ENCODE measurements at places on chromosomes 11 and 22.
A peak's percentile ranks its signal among the peaks of the same experiment; 100 is the strongest.

DNA sequence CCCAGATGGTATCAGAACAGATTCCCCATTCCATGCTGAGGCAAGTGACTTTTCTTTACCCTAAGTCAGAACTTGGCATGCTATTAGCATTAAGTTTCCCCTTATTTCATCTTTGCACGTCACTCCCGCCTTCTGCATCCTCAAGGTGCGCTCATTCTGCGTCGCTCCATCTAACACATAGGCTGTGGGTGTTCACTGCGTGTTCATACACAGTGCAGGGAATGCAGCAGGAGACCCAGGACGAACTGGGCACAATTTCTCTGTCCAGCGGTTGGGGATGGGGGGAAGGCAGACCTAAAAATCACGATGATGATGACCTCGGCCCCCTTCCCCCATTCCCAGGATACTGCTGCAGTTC lies 19.7 kb upstream of the ACR start:
- peak; percentile 69 for DNase-seq

- no peak for DNase-seq
These were observed 62.9 kb downstream of the MYEOV start for GRCh38 chr11:69356703-69357457.

GRCh38 chr22:23256986-23257888 lies 76.9 kb downstream of the BCR start:
- no peak for DNase-seq

DNA sequence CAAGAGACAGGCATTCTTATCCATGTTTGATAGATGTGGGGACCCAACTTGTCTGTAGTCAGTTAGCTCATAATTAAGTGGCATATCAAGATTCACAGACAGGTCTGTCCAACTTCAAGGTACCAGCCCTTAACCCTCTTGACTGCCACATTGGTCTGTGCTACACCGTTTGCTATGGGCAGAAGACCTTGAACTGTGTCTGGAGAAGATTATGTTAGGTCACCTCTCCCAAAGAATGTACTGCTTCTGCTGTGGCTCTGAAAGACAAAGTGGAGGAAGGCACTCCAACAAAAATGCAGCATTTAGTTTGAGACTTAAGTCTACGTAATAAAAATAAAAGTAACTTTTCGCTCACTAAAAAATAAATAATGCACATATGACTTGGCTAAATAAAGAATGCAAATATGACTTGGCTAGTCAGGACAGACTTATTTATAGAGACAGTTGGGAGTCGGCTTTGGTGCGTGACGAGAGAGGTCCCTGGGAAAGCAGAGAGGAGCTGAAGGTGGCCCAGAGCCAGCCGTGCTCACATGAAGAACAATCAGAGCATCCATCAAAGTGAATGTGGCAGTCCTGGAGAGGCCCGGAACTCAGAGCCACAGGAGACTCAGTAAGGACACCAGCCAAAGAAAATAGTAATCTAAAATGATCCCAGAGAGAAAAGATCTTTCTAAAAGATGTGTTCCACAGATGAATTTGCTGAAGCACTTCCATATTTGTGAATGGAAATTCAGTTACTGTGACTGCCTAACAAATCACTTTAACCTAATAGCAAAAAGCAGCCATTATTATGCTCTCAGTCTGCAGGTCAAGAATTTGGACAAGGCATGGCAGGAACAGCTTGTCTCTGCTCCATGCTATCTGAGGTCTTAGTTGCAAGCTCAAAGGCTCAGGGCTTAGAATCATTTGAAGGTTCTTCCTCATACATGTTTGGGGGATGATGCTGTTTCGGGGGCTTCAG lies 35.0 kb downstream of the CWC15 start:
- peak; percentile 30 for DNase-seq

GRCh38 chr22:34620832-34621231 lies 445.1 kb upstream of the ISX start:
- no peak for DNase-seq

DNA sequence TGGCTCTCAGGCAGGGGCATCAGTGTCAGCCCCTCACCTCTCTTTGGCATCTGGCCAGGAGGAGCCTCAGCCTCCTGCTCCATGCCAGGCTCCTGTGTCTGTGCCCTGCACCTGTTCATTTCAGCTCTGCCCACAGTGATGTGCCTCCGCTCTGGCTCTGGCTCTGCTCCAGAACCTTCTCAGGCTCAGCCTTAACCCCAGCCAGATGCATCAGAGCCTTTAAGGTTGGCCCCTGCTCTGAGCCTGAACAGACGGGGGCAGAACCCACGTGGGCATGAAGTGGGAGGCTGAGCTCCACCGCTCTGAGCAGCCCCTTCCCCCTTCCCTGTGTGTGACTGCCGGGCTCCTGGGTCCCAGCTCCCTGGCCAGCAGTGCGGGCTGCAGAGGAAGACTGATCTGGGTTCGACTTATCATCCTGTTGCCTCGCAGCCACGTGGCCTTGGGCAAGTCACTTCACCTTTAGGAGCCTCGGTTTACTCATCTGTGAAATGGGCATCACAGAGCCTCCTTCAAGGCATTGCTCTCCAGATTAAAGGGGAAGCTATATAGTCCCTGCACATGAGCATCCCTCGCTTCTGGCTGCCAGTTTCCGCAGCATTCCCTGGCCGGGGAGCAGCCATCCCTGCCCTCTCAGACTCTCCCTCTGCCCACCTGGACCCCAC lies 44.7 kb upstream of the RTL6 start:
- no peak for DNase-seq

- peak; percentile 12 for DNase-seq
These were observed 745 bp upstream of the ZBTB44 start for GRCh38 chr11:130315354-130315970.

DNA sequence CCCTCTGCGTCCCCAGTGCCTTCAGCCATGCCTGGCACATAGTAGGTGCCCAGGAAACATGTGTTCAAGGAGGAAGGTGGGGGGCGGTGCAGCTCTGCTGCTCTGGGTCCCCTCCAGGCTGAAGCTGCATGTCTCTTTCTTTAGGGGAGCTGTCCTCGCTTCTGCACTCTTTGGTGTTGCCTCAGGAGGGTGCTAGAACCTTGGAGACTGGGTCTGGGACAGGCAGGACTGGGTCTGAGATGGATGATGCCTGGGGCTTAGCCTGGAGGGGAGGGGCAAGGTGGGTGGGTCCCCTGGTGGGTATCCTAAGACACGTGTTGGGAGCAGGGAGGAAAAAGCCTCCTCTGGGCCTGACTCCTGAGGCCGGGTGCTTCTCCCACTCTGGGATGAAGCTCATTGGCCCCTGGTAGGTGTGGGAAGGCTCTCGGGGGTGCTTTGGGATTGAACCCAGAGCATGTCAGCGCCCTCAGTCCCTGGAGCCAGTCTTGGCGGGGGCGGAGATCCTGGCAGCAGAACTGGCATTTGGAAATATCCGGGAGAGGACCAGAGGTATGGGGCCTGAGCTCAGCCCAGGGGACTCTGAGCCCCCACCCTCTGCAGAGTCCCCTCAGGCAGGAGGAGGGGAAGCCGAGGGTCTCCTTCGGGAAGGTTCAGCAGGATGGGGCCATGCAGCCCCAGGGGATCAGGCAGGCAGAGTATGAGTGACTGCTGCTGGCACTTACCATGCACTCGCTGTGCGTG lies 6.7 kb upstream of the GSTP1 start:
- DNase-seq, result no peak

- no peak for DNase-seq
These were observed 53.5 kb upstream of the EIF3M start for GRCh38 chr11:32529994-32530588.

DNA sequence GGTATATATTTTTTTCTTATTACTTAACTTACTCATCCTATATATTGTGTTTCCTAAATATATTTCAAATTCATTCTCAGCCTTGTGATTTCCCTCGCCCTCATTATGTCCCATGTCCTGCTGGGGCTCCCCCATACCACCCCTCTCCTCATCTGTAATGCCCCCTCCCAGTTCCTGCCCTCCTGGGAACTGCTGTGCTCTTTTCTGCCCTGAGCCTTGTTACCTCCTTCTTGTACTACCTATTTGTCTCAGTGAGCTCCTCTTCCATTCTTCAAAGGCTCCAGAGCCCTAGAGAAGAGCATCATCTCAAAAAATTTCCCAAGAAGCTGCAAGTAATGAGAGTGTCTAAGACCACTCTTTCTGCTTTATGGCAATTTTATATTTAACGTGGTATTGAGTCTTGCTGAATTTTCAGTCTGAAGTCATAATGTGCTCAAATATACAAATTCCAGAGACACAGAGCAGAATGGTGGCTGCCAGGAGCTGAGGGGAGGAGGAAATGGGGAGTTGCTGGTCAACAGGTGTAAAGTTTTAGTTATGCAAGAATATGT lies 66.5 kb upstream of the TOP3B start:
- DNase-seq, result no peak

- no peak for DNase-seq
These were observed 40.1 kb upstream of the PRR5 start for GRCh38 chr22:44661659-44662569.

DNA sequence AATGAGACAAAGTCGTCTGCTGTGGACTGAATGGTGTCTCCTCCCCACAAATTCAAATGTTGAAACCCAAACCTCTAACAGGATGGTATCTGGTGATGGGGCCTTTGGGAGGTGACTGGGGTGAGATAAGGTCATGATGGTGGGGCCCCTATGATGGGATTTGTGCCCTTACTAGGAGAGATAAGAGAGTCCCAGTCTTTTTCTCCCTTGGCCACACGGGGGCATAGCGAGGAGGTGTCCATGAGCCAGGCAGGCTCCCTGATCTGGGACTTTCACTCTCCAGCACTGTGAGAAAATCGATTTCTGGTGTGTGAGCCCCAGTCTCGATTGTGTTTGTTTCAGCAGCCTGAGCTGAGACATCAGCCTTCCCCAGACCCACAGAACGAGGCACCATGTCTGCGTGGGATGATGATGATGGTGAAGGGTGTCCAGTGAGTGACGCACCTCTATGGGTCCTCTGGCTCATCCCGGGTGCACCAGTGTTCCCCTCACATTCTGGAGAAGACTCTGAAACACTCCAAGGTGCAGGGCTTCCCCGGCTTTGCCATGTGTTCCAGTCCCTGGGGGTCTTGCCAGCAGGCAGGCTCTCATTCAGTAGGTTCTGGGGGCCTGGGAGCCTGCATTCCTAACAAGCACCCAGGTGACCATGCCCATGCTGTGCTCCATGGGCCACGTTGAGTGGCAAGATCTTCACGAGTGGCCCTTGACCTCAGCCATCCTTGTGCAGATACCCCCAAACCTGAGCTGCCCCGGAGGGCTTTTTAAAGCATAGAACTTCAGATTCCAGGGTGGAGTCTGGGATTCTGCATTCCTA lies 363.0 kb downstream of the CTTN start:
- DNase-seq, result no peak

- peak; percentile 4 for DNase-seq
These were observed 120.5 kb upstream of the FGF3 start for GRCh38 chr11:69939551-69940245.

GRCh38 chr11:57457643-57458023 lies 2.7 kb upstream of the RTN4RL2 start:
- DNase-seq, result no peak

DNA sequence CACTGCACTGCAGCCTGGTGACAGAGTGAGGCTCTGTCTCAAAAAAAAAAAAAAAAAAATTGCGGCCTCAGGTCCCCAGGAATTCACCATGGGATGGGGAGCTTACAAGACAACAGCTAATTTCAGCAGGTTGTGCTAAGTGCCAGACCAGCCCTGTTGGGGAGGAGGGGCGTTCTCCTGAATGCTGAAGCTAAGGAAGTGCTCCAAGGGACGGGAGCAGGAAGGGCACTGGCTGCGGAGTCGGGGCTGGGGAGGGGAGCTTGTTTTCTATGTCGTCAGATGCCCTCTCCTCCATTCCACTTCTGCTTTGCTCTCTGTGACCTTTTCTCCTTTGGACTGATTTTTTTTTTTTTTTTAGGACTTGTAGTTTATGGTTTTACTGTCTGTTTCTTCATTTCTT lies 4.5 kb downstream of the ADAMTS15 start:
- no peak for DNase-seq

DNA sequence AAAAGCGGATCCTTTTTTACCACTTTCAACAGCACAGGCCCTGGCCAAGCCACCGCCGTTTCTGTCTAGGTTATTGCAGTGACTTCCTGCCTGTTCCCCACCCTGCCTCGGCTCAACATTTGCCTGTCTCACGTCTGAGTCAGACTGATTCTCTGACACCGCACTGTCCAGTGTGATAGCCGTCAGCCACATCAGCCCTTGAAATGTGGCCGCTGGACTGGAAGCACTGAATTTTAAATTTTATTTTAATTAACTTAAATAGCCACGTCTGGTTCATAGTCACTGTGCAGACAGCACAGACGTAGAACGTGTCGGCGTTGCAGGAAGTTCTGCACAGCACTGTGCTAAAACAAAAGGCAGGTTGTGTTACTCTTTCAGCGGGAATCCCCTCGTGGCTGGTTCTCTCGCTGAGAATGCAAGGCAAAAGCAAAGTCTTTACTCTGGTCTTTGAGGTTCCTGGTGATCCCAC lies 56.3 kb upstream of the ADSL start:
- no peak for DNase-seq

GRCh38 chr22:46111645-46112306 lies 38.5 kb upstream of the PPARA start:
- DNase-seq, result no peak

DNA sequence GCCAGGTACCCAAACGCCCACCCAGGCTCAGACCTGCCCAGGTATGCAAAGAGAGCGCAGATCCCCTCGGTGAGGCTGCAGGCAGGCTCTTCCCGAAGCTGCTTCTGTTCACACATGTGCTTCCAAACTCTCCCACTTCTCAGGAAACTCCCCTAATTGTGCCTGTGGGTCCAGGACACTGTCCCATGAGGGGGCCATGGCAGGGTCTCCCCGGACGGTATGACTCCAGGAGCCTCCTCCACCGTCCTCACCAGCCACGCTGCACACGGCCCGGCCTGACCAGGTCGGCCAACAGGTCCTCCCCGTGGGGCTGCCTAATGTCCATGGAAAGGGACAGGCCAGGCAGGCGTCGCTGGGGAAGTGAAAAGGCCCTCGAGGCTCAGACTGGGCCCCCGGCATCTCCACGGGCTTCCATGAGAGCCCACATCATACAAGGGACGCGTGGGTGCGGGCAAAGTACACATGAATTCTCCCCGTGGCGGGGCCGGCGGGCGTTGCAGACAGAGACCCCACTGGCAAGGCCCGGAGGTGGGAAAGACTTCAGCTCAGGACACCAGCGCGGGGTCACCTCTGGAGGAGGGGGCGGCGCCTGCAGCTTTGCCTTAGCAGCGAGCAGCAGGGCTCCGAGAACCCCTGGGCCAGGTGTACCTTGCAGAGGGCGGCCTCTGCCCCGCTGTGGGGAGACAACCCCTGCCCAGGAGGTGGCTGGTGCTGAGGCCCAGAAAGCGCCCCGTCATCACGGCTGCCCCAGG lies 526.1 kb downstream of the BRD1 start:
- DNase-seq, result no peak

DNA sequence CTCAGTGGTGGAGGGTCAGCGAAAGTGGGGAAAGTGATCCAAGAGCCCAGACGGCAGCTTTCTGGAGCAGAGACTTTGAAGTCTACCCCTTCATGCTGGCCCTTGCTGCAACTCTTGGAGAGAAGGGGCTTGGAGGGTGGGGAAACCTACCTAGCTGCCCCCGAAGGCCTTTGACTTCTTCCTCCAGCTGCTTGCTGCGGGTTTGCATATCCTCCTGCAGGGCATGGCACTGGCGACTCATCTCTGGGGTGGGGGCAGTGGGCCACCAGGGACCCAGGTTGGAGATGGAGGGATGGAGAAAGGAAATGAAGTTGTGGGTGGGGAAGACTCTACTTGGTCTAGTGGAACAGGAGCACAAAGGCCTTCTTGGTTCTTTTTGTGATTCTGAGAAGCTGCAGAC lies 7.7 kb downstream of the NHERF4 start:
- no peak for DNase-seq

- peak; percentile 16 for DNase-seq
These were observed 14.6 kb downstream of the MMP13 start for GRCh38 chr11:102940714-102941588.

GRCh38 chr11:20250644-20251247 lies 90.5 kb upstream of the DBX1 start:
- no peak for DNase-seq

- DNase-seq, result peak; percentile 34
These were observed 56.4 kb upstream of the CD44 start for GRCh38 chr11:35082321-35083180.
